ENCODE measurements at places on chromosomes 3 and 15. TPM values are rescaled to one million over a fixed set of nuclear protein-coding genes. Genes with fewer than 3 reads are reported as not detected.

- DNase-seq: no peak
These were observed 114.6 kb downstream of the XXYLT1 start for GRCh38 chr3:195156286-195156890.

- DNase-seq: no peak
These were observed 2.5 kb downstream of the PIK3CA start for GRCh38 chr3:179150610-179151009.

DNA sequence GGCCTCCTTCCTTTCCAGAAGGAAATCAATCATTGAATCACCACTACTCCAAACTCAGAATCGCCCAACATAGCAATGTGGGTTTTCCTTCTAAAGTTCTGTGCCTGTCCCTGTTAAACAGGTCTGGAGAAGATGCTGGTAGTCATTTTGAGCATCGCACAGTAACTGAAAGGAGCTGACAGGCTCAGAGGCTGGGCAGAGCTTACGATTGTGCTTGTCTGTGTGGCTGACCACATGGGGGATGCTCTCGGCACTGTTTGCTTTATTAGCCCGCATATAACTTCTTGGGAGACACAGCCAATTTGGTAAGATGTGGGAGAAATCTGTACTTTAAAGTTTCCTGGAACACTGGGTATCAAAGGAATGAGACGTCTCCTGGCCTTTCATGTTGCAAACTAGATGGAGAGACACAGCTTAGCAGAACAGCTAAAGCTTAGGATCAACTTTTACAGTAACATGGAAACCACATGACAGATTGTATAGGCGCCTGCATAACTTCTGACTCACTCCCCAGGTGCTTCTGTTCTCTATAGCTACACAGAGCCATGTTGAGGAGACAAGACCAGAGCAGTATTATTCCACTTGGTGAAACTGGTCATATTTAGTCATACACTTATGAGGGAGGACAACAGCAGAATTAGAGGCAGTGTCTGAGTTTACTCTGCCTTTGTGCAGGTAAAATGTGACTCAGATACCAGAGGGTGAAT lies 374.1 kb downstream of the RORA start:
- DNase-seq: no peak

GRCh38 chr3:30495172-30496065 lies 111.0 kb upstream of the TGFBR2 start:
- no peak for DNase-seq

DNA sequence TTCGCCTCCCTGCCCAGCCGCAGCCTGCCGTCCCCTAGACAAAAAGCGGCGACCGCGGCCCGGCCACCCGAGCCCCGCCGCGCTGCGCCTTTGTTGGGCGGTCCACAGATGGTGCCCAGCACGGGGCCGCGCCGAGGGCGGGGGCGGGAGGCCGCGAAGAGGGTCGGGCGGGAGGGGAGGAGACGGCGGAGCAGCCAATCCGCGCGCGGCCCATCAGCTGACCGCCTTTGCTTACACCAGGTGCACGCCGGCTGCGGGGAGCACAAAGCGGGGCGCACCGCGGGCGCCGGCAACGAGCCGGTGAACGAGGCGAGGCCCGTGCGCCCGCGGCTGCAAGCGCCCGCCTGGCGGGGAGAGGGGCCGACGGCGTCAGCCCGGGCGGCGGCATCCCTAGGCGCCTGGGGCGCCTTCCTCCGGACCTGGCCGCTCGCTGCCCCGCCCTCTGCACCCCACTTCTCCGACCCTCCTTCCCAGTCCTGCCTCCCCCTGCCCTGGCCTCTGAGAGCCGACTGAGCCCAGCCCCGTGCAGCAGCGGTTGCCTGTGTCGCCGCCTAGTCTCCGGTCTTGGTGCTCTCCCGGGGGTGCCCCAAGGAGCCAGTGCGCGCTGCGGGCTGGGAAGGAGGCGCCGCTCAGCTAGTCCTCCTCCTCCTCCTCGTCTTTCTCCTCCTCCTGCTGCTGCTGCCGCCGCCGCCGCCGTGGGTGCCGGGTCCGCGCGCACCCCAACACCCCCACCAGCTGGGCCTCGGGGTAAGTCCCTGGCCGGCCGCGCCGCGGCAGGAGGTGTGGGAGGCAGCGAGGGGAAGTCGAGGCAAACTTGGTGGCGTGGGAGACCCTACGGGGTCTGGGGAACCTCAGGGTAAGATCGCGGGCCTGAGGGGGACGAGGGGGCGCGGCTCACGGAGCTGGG lies at the start of gene LRRN1:
LRRN1 (plus strand) TSS at position 259 of the 907 bp plus-strand sequence. CDS start 45,211 bp downstream, outside the sequence.
- peak; percentile 72 for DNase-seq

DNA sequence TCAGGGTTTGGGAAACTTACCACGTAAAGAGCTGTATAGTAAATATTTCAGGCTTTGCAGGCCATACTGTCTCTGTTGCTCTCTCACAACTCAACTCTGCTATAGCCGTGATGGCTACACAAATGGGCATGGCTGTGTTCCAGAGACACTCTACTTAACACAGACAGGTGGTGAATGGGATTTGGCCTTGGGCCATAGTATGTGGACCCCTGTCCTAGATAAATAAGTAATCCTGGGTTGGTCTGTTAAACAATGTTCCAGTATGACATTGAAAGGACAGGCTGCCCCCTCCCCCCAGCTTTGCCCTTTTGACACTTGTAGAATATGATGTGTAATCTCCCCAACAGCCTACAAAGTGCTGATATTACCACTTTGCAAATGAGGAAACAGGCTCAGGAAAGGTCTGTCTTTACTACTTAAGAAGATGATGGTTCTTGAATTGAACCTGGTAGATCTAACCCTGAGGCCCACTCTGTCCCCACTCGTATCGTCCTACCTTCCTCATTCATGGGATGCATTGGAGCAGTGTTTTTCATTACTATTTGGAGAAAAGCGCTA lies 38.4 kb downstream of the SLCO3A1 start:
- no peak for DNase-seq

GRCh38 chr3:153113541-153113940 lies 48.5 kb upstream of the RAP2B start:
- DNase-seq: no peak

- no peak for DNase-seq
These were observed 24.6 kb downstream of the MNS1 start for GRCh38 chr15:56440214-56440770.

DNA sequence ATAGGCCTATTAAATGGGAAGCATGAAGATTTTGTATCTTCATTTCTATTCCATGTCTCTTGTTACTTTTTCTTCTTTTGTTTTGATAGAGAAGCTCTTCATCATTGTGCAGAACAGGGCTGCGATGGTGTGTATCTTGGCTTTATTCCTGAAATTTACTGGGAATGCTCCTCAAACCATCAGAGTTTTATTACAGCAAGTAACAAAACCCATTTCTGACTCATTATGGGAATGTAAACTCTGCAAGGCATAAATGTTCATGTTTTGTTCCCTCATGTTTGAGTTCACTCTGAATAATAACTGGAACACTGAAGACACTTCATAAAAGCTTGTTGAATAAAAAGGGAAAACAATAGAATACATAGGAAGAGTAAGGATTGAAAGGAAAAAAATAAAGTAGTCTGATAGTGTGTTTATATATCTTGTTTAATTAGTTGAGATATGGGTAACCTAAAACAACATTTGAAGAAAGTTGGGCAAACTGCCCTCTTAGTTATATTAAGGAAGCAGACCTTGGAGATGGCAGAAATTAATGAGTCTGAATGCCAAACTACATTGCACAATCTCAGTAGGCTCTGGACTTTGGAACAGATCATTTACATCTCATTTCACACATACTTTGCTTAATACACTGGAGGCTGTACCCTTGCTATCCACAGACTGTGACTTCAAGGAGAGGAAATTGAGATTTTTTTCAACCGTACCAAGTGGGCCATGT lies 521.5 kb downstream of the GRM7 start:
- peak; percentile 11 for DNase-seq

DNA sequence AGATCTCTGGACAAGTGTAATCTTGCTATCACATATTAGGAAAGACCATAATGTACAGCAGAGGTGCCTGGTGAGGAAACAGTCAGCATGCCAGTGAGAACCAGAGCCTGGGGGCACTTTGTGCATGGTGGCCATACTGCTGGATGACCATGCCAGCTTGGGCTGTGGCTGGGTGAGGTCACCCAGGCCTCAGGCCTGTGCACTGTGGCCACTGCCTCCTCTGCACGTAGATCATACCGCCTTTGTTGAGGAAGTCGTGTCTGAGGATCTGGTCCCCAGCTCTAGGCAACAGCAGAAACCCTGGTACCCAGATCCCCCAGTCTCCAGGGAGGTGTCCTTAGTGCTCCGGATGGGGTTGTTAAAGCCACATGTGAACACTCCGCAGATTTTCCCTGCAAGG lies 38.9 kb downstream of the ZNF710 start:
- DNase-seq: no peak

DNA sequence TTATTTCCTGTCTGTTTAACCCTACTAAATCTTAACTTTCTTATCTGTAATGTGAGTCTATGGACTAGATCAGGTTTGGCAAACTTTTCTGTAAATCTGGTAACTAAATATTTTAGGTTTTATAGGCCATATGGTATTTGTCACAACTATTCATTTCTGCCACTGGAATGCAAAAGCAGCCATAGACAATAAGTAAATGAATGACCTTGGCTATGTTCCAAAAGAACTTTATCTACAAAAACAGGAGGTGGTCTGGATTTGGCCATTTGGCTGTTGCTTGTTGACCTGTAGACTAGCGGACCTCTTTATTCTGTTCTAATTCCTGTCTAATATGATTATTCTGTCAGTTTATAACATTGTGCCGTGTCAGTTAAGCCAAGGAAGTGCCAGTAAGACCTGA lies 314.2 kb downstream of the LPP start:
- no peak for DNase-seq

DNA sequence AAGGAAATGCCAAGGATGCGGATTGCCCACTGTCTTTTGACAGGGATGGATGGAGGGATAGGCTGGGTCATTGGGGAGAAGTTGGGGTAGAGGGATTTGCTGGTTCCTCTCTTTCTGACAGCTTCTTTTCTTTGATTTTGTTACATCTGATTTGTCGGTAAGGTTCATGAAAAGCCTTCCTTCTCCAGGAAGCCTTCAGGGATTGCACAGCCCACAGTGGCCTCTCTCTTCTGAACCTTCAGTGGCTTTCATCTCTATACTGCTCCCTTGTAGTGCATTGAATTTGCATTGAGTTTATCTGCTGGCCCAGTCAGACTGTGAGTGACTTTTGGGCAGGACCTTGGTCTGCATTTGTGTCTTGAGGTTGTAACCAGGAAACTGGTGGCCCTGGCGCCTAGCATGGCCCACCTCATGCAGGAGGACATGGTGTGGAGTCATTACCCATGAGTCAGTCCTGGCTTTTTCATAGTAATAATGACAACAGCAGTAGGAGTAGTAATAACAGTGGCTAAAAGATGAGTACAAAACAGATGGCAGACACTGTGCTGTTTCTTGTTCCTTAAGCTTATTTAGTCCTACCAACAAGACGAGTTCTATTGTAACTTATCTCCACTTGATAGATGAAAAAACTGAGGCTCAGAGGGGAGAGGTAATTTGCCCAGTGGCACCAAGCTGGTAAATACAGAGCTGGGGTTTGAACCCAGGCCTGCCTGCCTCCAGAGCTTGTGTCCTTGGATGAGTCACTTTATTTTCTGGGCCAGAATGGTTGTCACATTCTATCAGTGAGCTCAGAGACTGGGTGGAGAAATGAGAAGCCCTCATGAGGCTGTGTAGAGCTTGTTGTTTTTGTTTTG lies 28.4 kb downstream of the SMAD6 start:
- no peak for DNase-seq

DNA sequence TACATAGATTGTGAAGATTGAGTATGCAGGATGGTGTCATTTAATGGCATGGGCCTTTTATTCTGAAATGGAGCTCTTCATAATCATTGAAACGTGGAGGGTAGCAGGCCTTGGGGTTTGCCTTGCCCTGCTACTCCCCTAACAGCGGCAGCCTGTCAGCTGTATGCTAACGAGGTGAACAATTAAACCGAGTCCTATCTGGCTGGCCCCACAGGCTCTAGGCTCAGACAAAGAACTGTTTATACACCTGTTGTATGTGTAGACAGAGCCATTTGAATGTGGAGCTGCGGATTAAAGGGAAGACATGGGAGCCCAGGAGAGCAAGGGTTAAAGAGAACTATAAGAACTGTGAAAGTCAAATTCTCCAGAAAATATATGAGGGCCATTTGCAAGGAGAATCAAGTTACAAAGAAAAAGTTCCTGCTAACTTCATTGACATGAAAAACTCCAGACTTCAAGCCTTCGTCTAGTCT lies 116.7 kb upstream of the CGNL1 start:
- peak; percentile 58 for DNase-seq

- DNase-seq: no peak
These were observed 31.6 kb upstream of the RAP2B start for GRCh38 chr3:153130312-153130977.

DNA sequence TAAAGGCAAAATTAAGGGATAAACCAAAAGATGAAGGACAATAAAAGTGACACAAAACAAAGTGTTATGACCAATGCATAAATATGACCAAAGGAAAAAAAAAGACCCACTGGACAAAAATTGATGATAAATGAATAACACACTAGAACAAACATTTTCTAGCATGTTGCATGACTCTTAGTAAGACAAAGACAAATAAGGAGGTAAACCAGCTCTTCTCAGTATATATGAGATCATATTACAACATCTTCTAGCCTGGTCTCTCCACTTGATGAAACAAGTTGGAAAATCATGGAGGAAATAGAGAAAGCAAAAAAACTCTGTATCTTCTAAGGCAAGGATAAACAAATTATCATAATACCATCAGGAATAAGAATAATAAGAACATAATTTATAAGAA lies 163.9 kb upstream of the GBE1 start:
- no peak for DNase-seq

- DNase-seq: no peak
These were observed 65.7 kb upstream of the IL12A start for GRCh38 chr3:159922861-159923312.

GRCh38 chr3:169607949-169608348 lies 55.6 kb downstream of the MECOM start:
- DNase-seq: peak; percentile 64

GRCh38 chr3:146313746-146314111 lies 62.8 kb upstream of the PLSCR4 start:
- DNase-seq: no peak

DNA sequence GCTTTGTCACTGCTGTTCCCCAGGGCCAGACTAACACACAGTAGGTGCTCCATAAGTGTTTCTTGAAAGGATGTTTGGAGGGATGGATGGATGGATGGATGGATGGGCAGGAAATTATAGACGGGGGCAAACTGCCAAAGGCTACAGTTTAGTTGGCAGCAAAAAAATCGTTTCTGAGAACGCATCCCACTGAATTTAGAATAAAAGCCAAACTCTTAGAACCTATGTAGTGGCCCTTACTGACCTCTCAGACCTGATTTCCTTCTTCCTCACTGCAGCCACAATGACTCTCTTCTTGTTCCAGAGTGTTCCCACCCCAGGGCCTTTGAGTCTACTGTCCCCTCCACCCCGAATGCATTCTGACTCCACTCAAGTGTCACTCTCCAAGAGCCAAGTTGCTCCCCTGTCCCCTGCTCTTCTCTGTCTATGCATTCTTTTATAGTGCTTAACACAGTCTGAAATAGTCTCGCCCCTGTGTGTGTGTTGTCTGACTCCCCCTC lies 5.2 kb upstream of the GATA2 start:
- DNase-seq: no peak

- no peak for DNase-seq
These were observed 7.0 kb upstream of the BOC start for GRCh38 chr3:113204371-113204770.

Gene TMEM207
- polyA plus RNA-seq: 15.4 TPM

Gene MUSTN1
- 0.37 TPM for polyA plus RNA-seq

Gene ANKRD63
- polyA plus RNA-seq: 0.48 TPM

Gene ACTRT3
- 4.3 TPM for polyA plus RNA-seq

Gene VGLL4
- polyA plus RNA-seq: 121 TPM

Gene ADPRH
- polyA plus RNA-seq: 6.9 TPM

Gene HIGD1A
- polyA plus RNA-seq: 160 TPM

Gene SLC7A14
- 1.7 TPM for polyA plus RNA-seq

Gene SEC22C
- polyA plus RNA-seq: 46.7 TPM

Gene ISLR
- polyA plus RNA-seq: 64.0 TPM

Gene P2RY13
- 1.2 TPM for polyA plus RNA-seq

Gene CCDC39
- 3.4 TPM for polyA plus RNA-seq

Gene CHL1
- 10.8 TPM for polyA plus RNA-seq

Gene NOP10
- polyA plus RNA-seq: 121 TPM
